ENCODE measurements at places on chromosomes 4 and X.

GRCh38 chrX:41449615-41450014 lies 2.5 kb downstream of the NYX start:
- peak; percentile 47 for DNase-seq

DNA sequence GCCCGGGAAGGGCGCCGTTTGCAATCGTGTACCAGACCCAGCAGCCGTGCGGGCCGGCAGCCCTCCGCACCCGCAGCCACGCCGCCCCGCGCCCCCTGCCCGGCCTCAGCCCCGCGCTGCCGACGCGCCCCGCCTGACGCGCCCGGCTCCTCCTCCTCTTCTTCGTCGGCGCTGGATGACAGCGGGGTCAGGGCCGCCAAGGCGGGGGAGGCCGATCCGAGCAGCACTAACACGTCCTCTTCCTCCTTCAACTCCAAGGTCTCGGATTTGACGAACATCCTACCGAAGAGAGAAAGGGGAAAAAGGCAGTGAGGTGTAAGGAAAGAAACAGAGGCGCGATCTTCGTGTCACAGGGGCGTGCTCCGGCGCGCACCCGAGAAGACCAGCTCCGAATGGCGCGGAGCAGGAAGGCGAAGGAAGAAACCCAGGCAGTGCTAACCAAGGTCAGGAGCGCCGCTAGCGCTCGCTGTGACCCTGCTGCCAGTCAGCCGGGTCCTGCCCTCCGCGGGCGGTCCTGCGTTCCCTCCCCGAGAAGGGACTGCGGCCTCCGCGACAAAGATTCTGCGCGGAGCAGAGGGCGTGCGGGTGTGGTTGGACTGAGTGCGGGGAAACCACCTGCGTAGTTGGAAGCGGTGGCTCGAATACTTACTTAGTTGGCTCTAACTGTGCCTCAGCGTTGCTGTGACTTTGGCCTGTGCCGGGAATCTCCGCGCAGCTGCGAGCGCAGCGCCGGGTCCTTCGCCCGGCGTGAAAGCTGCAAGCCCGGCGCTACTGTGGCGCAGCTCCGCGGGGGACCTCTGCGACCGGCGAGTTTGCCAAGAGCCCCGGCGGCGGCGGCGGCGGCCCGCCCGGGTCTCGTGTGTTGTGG lies 548 bp downstream of the NEUROG2 start:
- peak; percentile 66 for DNase-seq

- DNase-seq, result no peak
These were observed 37.9 kb upstream of the SCRG1 start for GRCh38 chr4:173436771-173437265.

DNA sequence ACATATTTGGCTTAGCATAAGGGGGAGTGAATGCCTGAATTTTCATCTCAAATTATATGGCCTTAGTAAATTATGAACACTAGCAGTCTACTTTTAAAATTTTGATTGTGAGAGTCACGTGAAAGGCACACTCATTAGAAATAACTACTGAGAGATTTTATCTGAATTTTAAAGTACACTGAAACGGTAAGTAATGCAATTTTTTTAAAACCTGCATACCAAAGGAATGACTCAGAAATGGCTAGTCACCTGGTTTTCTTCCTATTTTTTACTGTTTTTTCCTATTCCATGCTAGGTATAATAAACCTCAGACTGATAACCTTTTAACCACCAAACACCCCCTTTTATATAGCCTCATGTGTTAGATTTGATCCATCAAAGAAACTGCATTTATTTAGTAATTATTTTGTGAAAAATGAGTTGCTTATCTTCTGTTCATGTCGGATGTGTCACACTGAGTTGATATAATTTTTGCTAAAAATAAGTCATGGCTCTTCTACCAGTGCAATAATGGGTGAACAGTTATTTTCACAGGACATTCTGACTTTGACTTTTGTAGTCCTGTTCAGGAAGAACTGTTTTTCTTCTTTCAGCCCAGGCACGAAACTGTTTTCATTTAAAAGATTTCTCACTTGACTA lies 40.4 kb downstream of the CPEB2 start:
- no peak for DNase-seq

GRCh38 chrX:13506574-13506973 lies 62.8 kb upstream of the EGFL6 start:
- peak; percentile 47 for DNase-seq

- DNase-seq, result no peak
These were observed 80.9 kb upstream of the PLAC1 start for GRCh38 chrX:134738986-134739740.

DNA sequence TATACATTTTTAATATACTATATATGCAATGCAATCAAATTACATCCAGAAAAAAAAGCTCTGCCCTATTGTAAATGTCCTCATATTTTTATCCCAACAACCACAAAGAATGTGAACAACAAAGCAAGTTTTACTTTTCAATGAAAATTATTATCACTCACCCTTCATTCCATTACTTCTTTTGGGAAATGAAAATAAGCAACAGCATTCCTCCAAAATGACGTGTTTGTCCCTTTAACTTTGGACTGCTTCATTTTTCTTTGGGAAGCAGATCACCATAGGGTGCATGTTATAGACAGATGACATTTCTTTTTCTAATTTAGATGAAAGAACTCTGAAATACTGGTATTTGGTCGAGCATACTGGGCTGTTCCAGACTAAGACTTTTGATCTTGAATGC lies 667.1 kb upstream of the BOD1L1 start:
- no peak for DNase-seq

DNA sequence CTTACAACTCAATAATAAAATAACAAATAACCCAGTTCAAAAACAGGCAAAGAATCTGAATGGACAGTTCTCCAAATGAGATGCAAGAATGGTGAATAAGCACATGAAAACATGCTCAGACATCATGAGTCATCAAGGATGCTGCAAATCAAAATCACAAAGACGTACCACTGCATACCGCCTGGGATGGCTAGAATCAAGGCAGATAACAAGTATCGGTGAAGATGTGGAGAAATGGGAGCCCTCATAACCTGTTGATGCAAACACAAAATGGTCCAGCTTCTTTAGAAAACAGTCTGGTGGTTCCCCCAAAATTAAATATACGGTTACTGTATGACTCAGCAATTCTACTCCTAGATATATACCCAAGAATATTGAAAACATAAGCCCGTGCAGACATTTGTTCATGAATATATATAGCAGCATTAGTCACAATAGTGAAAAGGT lies 32.5 kb downstream of the AKAP4 start:
- DNase-seq, result no peak

DNA sequence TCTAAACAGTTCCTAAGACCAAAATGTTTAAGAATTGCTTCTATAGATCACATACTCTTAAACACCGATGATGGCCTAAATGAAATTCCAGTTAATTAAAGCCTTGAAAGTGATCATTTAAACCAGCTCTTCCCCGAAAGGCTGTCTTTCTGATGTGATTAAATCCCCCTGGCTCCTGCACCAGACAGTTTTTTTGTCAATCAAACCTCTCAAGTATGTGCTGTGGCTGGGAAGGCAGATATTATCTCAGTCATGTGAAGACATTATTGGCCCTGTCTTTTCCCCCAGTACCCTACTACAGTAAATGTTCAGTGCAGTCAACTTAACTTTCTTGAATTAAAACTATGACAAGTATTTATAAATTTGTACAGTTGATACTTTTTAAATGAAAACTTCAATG lies 121.0 kb upstream of the MYOZ2 start:
- no peak for DNase-seq

- no peak for DNase-seq
These were observed 132.9 kb downstream of the RAP1GDS1 start for GRCh38 chr4:98394134-98394533.

DNA sequence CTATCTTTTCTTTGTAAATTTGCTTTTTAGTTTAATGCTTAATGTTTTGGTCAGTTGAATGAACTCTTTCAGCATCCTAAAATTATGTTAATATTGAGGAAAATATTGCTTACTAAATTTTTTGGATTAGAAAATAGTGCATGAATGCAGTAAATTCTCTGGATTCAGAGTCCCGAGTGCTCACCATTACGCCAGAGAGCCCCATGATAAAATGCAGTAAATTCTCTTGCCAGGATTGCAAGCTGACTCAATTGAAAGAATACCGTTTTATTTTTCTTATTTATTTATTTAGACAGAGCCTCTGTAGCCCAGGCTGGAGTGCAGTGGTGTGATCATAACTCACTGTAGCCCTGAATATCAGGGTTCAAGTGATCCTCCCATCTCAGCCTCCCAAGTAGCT lies 60.9 kb upstream of the ENPEP start:
- DNase-seq, result no peak

DNA sequence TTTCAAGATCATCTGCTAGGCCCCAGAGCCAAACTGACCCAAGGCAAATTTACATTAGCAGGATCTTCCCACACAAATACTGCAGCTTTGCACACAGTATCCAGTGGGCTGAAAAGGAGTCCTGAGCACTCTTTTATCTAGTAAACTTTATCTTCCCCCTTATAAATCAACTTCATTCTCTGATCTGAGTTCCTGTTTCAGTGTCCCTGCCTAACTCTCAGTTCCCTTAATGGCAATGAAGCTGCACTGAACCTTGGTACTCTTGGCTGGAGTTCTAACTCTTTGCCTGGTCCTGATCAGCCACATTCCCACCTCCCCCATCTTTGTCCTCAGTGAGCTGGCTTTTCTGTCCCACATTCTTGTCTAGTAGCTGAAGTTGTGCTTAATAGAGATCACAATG lies 37.4 kb downstream of the EDA2R start:
- DNase-seq, result no peak

DNA sequence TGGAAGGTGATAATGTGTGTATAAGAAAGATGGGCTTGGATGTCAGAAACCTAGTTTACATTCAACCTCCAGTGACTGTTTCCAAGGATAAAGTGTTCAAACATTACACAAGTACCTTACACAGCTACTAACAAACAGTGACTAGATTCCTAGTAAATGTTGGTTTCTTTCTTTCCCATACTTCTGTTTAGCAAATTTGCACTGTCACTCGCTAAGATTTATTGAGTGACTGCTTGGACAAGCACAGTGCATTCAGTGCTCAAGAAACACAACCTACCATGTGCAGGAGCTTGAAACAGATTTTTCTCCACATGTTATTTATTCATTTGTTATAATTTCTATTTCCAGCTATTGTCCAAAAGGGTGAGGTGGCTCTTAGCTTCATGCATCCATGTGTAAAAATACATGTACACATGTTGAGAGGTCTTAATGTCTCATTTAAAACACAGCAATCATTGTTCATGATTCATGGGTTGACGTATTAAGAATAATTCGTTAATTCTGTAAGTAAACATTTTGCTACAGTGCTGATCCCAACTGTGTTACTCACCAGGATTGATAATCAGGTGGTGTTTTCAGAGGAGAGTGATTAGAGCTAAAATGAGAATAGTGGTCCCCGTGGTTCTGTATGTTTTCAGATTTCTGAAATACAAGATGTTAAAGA lies 153.0 kb downstream of the DCLK2 start:
- no peak for DNase-seq

GRCh38 chr4:183286590-183287308 lies 33.3 kb downstream of the CLDN22 start:
- no peak for DNase-seq

DNA sequence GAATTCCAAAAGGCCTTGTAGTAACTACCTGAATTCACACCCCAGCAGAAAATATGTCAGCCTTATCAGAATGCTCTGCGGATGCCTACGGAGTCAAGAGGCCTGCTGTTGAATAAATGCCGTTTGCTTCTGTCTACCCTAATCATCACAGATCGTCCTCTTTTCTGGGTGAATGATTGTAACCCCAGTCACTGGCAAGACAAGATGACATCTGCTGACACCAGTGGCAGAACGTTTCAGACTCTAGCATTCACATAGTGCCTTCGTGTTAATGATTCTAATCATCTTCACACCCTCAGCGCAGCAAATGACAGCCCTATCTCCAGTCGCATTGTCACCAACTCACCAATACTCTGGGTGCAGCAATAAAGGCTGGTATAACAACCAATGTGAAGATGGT lies 89.1 kb upstream of the MAP3K15 start:
- no peak for DNase-seq

GRCh38 chrX:101745046-101745445 lies 85.4 kb upstream of the ARMCX2 start:
- DNase-seq, result peak; percentile 36

DNA sequence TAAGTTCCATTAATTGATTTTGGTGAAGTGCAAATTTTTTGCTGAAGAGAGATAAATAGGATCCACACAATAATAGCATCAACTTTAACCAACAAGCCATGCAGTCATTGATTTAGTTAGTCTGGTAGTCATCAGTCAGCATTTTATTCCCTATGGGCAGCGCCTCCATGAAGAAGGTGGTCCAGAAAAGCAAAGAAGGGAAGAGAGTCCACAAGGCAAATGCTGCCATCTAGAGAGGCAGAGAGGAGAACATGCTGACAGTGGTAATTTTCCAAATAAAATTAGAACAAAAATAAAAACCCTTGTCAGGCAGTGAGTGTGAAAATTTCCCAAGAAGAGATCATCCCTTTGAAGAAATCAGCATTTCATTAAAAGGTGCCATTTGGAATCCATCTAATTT lies 366.7 kb upstream of the FAM241A start:
- peak; percentile 4 for DNase-seq

GRCh38 chrX:10781847-10782530 lies 161.6 kb upstream of the MID1 start:
- DNase-seq, result no peak

DNA sequence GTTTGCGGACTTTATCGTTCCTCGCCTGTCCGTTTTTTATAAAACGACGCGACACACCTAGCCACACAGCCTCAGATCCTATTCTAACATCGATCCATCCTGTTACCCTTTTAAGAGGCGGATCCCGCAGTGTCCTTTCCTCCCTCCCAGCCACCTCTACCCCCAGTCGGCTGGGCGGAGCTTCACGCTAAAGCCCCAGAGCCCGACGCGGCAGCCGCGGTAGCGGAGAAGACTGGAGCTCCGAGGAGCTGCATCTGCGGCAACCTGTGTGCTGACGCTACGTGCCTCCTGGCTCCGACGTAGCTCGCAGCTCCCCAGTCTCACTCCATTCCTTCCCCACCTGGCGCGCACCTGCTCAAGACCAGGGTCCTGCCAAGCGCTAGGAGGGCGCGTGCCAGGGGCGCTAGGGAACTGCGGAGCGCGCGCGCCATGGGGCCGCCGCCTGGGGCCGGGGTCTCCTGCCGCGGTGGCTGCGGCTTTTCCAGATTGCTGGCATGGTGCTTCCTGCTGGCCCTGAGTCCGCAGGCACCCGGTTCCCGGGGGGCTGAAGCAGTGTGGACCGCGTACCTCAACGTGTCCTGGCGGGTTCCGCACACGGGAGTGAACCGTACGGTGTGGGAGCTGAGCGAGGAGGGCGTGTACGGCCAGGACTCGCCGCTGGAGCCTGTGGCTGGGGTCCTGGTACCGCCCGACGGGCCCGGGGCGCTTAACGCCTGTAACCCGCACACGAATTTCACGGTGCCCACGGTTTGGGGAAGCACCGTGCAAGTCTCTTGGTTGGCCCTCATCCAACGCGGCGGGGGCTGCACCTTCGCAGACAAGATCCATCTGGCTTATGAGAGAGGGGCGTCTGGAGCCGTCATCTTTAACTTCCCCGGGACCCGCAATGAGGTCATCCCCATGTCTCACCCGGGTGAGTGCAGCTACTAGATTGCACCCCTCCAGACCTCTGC lies at the start of gene RNF128:
RNF128 (plus strand) TSS at position 217 of the 953 bp plus-strand sequence; CDS start at position 430, 213 bp downstream.
- peak; percentile 41 for DNase-seq

DNA sequence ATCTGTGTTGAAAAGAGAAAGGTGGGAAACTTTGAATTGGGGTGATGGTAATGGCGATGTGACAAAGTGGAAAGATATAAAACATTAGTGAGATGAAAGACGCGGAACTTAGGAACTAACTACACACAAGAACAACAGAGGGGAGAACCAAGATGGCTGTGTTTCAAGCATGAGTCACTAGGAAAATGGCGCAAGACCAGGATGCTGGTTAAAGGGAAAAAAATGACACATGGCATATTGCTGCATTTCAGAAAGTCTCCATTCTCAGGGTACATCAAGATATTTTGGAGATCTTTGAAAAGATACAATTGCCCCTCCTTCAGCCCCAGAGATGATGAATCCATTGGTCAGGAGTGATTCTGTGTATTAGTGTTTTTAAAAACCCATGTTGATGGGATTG lies 164.4 kb downstream of the FBXO8 start:
- peak; percentile 16 for DNase-seq

Measured in myocyte (in vitro differentiated cells).